ENCODE measurements at places on chromosomes 16 and 17. TPM values are rescaled to one million over a fixed set of nuclear protein-coding genes. Genes with fewer than 3 reads are reported as not detected.

- DNase-seq: no peak
Observed at GRCh38 chr17:14442798-14443528, 142.1 kb downstream of the HS3ST3B1 start.

Gene PRSS8
- 2.4 TPM for total RNA-seq

Gene ZNF423
- total RNA-seq: 8.5 TPM

Gene UTS2R
- total RNA-seq: 0.44 TPM

Gene KRT14
- total RNA-seq: 20.3 TPM

DNA sequence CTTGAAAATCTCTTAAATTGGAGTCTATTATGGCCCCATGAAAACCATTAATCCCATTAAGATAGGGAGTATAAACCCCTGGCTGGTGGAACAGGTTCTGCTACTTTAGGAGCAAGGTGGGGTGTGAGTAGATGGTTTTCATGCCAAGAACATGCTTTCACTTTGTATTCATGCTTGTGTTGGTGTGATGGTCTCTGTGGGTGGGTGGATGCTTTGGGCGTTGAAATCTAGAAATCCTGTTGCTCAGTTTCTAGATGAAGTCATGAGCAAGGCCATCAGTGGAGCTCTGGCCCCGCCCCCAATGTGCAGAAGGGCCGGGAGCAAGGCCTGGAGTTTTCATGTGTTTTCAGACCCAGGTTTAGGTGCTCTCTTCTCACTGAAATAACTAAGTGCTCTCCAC lies 20.1 kb downstream of the PLD6 start:
- DNase-seq: no peak

Gene NR1D1
- 8.3 TPM for total RNA-seq

DNA sequence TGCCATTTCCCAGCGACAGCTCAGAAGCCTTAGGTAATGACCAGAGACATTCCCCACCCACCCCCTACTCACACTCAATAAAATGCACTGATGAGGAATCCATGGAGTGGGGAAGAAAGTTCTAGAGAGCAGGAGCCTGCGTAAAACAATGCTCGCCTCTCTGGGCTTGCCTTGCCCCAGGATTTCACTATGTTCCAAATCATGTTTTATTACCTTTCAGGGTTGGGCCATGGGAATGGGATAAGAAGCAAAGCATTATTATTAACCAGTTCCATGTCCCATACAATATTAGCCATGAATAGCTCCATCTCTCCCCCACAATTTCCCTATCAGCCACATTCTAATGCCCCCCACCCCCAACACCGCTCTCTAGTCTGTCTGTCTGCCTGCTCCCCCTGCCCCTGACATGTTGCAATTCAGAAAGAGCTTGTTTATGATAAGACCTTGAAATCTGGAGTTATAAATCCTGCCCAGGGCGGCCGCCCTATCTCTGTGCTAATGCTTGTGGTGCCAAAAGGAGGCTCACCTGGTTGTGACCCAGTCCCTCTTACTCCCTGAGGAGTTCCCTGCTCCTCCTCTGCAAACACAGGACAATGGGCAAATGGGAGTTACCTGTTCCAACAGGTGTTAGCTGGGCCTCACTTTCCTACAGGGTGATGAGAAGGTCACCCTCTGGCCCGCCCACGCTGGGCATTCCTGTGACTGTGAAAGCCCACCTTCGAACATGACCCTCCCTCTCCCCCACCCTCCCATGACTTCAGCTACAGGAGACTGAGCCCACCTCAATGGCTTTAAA lies 28.0 kb upstream of the DDX52 start:
- DNase-seq: no peak

DNA sequence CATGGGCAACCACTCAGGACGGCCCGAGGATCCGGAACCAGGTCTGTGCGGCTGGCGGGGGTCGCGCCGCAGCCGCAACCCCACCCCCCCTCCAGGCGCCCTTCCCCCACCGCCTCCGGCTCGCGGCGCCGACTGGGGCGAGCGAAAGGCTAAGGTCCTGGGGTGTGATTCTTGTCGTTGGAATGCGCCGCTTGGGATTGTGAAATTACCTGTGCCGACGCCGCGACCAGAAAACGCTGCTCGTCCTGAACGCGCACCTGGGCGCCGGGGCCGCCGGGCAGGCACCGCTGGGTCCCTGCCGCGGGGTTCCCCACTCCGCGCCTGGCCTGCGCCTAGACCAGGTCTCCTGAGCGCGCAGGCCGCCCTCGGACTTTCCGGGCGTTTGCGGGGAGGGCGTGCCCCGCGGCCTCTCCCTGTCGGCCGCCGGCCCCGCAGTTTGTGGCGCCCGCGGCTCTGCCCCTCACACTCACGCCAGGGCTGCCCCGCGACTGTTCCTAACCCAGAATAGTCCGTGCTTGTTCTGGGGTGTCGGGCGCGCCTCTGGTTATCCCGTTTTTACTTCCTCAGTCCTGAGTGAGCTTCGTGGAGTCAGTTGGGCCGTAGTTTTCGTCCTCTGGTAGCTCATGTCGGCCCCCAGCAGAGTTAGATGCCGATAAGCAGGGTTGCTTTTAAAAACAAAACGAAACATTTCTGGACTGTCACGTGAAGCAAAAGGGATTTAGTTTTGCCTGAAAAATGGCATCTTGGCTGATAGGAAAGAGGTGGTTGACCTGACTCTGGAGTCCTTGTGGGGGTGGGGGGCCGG lies 147.2 kb downstream of the SPECC1 start:
- no peak for DNase-seq

Gene ITGA3
- 61.8 TPM for total RNA-seq

DNA sequence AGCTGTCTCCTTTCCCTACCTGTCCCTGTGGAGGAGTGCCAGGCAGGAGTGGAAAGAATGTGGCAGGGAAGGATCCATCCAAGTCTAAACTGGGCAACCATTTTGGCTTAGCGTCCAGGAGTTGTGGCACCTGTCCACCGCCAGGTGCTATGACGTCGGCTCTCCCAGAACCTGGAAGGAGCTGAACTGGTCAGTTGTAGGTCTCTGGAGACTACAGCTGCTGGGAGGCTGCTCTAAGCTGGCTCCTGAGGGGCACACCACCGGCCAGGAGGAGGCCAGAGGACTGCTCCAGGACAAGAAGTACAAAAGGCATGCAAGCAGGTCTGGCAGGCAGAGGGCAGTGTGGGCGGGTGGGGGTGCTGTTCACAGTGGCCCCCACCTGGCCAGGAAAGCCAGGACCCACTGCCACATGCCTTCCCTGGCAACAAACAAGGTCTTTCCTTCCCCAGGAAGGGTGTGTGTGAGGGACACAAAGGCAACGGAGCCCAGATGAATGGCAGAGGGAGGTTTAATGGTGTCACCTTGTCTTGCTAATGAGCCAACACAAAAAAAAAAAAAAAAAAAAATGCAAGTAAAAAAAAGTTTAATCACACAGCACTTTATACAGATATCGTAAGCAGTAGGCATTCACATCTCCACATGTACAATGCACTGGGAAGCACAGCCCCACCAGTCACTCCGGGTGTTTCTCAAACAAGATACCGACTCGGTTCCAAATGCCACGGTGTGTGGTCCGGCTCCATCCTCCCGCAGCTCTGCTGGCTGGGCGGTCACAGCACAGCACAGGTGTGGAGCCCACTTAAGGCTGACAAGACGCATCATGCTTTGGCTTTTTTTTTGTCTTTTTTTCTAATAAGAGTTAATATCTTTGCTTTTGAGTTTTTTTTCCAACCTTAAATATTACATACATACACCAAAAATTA lies 4.8 kb downstream of the SPHK1 start:
- no peak for DNase-seq

GRCh38 chr17:77566566-77567138 lies 391.9 kb upstream of the TNRC6C start:
- DNase-seq: no peak

- no peak for DNase-seq
Observed at GRCh38 chr16:19785081-19785480, 67.0 kb downstream of the IQCK start.

DNA sequence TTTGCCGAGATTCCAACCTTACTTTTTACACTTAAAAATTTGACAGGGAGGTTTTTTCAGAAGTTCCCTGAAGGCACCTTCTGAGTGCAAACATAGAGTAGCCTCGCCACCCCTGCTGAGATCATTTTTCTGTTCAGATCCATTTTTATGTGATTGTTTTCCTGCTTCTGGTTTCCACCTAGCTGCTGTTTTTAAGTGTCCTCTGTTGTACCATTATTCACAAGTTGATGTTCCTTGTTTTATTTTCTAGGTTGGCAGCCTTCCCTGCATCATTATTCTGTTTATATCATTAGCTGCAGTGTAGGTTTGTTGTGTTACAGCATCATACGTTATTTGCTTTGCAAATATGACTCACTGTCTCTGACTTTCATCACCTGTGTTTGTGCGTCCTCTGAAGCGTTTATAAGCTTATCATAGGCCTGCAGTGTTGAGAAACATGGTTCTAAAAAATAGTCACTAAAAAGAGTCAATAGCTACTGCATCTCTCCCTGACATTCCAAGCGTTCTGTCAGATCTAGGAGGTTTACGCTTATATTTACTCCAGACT lies 116.9 kb upstream of the CLEC3A start:
- DNase-seq: no peak

Gene ZACN
- total RNA-seq: not detected

DNA sequence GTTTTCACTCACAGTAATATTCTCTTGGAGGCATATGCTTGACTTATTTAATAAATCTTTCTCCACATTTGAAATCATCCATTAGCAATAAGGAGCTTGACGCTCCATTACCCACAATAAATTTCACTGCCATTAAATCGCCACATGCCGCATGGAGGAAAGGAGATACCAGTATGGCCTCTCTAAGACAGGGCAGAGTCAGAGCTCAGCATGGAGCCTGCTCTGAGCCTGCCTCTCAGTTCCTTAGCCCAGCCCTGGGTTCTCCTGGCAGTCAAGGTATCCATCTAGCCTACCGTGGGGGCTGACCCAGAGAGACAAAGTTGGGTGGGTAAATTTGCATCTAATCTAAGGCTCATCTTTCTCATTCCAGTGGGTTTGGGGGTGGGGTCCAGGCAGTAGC lies 80.3 kb upstream of the CES5A start:
- DNase-seq: no peak

Gene KRT24
- not detected for total RNA-seq

GRCh38 chr16:57755061-57755684 lies 19.6 kb downstream of the KATNB1 start:
- DNase-seq: no peak

Gene NPIPB9
- total RNA-seq: not detected

GRCh38 chr17:57870283-57870635 lies 20.4 kb upstream of the MRPS23 start:
- no peak for DNase-seq

Gene ACSM3
- 27.0 TPM for total RNA-seq

Gene KCNJ2
- total RNA-seq: 10.7 TPM

Gene GPR142
- total RNA-seq: not detected

Gene TVP23C
- total RNA-seq: 5.3 TPM

DNA sequence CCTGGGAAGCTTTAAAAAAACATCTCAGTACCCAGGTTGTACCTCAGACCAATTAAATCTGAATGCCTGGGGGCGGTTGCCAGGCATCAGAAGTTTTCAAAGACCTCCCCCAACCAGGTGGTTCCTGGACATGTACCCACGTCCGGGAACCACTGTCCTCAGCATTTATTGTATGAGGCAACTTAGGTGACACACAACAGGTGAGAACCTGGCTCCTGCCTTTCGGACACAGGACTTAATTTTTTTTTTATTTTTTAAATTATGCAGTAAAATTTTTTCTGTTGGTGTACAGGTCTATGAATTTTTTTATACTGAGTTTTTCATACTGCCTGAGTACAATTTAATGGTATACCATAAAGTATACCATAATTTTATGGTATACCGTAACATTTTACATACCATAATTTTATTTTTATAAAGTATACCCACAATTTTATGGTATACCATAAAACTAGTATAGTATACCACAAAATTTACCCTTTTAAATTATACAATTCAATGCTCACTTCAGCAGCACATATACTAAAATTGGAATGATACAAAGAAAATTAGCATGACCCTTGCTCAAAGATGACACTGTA lies 38.7 kb upstream of the DHX8 start:
- DNase-seq: no peak

- no peak for DNase-seq
Observed at GRCh38 chr17:4527134-4527533, 28.1 kb downstream of the MYBBP1A start.

Gene ADAT1
- total RNA-seq: 23.7 TPM

- no peak for DNase-seq
Observed at GRCh38 chr16:56684926-56685590, 2.8 kb downstream of the MT1X start.

Gene TMC7
- 0.56 TPM for total RNA-seq

Gene COQ7
- 27.3 TPM for total RNA-seq
